ENCODE measurements at places on chromosomes 12 and 14.

DNA sequence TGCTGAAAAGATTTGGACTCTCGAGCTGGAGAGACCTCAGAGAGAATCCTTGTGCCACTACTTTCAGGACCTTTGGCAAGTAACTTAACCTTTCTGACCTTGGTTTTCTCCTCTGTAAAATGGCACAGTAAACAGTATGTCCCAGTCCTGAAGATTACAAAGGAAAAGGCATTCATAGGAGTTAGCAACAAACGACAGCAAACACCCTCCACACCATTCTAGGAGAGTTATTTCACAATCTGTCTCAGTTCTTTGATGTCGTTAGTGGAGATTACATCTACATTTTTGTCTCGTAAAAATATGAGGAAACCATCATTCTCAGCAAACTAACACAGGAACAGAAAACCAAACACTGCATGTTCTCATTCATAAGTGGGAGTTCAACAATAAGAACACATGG lies 205.7 kb downstream of the ITPR2 start:
- DNase-seq = no peak

DNA sequence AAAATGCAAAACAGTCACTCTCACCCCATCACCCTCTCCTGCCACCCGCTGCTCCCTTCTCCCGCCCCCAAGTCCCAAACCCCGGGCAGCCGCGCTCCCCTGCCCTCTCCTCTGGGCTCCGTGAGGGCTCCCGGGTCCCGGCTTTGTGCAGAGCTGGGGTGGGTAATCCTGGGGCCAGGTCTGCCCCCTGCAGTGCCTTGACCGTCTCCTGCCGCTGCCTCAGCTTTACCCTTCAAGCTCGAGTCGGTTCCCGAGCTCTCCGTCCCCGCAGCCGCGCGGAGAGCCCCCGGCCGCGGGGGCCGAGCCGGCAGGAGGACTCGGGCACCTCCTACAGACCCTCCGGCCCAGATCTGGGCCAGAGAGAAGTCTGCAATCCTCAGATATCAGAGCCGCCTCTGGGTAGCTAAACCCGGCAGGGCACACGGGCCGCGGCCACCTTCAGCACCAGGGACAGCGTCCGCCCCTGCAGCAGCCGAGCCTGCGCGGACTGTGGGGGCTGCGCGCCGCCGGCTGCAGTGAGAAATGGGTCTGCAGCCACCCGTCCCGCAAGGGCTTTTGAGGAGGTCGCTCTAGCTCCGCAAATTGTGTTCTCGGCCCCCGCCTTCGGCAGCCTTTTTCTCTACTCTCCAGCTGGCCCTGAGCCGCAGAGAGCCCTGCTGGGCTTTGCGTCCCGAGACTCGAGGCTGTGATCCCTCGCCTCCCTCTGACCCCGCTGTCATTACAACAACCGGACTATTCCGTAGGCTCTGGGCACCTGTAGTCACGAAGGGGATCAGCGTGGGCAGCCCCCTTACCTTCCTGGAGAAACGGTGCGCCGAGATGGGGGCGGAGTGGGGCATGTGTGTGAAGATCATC lies 1.2 kb downstream of the PRMT8 start:
- no peak for DNase-seq

DNA sequence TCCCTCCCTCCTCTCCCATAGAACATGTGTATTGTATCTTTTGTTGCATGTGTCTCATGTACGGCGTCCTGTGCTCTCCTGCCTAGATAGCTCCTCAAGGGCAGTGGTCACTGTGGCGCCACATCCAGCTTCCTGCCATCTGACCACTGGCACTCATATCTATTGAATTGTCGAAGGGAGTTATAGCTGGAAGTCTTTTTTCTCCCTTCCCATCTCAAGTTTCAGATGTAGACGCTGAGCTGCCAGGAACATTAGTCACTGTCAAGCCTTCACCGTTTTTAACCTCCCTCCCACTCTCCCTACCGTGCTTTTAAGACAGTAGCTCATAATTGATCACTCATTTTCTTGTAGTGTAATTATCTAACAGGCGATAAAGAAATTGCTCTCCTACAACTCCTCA lies 33.0 kb downstream of the MTHFD1 start:
- DNase-seq = no peak

- DNase-seq = no peak
Measured at GRCh38 chr12:92854344-92854743, 74.8 kb downstream of the EEA1 start.

DNA sequence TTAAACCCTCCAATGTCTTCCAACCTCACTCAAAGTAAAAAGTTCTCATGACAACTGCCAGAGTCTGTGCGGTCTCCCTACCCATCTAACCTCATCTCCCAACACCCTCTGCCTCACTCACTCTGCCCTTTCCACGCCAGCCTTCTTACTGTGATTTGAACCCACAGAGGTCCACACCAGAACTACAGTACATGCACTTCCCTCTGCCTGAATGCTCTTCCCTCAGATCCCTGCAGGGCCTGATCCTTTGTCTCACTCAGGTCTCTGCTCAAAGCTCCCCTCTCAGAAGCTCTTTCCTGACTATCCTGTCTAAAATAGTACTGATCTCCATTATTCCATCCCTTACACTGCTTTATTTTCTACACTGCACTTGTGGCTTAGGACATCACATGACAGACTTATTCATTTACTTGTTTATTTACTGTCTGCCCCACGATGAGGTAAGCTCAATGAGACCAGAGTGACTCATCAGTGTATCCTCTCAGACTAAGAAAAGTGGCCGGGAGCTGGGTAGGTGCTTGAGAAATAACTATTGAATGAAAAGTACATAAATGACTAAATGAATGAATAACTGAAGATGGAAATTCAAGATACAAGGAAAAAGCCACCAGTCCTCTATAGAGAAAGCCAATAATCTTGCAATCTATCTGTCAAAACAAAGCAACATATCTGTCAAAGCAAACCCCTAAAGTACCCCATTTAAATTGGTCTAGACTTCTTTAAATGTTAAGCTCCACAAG lies 17.1 kb downstream of the POMT2 start:
- DNase-seq = no peak

GRCh38 chr12:12705838-12706520 lies 10.0 kb upstream of the GPR19 start:
- DNase-seq = no peak

GRCh38 chr12:85803231-85803630 lies 33.0 kb downstream of the RASSF9 start:
- DNase-seq = no peak

DNA sequence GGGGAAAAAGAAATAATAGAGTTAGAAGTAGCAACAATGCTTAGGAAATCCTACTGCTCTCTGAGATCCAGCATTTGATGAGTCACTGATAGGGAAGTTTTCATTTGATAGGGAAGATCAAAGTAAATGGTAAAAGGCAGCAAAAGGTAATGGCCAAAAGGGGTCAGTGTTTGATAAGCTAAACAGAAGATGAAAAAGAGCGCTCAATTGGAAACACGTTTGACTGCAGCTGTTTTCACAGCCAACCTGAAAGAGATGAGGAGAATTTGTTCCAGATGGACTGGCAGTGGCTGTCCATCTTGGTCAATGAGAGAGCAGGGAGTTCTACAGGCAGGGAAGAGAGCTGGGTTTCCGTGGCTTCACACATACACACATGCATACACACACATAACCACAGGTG lies 264.2 kb downstream of the TMEM132C start:
- no peak for DNase-seq

GRCh38 chr14:93115069-93115820 lies 480 bp downstream of the ITPK1 start:
- peak; percentile 72 for DNase-seq

GRCh38 chr14:57575482-57575881 lies 81.8 kb upstream of the CCDC198 start:
- DNase-seq = no peak

- DNase-seq = no peak
Measured at GRCh38 chr12:108955225-108955835, 65.5 kb downstream of the SVOP start.

GRCh38 chr14:71588028-71588427 lies 344.2 kb upstream of the RGS6 start:
- no peak for DNase-seq

- DNase-seq = no peak
Measured at GRCh38 chr12:12735301-12735700, 18.1 kb downstream of the CDKN1B start.

- no peak for DNase-seq
Measured at GRCh38 chr14:77790566-77791224, 9.2 kb upstream of the ADCK1 start.

- DNase-seq = no peak
Measured at GRCh38 chr14:51822499-51822898, 37.9 kb upstream of the GNG2 start.

GRCh38 chr12:27966870-27967269 lies 5.7 kb downstream of the PTHLH start:
- DNase-seq = no peak

Data from stimulated activated CD8-positive, alpha-beta memory T cell treated with anti-CD3 and anti-CD28 coated beads, Interleukin-12 subunit alpha, Interleukin-12 subunit beta, amount 100 ng/mL, for 1 hour (primary cell).